Stimulated activated CD8-positive, alpha-beta memory T cell treated with anti-CD3 and anti-CD28 coated beads, Interleukin-15, amount 100 ng/mL, for 4 hours (primary cell): ENCODE measurements at places on chromosomes 5 and 9.

DNA sequence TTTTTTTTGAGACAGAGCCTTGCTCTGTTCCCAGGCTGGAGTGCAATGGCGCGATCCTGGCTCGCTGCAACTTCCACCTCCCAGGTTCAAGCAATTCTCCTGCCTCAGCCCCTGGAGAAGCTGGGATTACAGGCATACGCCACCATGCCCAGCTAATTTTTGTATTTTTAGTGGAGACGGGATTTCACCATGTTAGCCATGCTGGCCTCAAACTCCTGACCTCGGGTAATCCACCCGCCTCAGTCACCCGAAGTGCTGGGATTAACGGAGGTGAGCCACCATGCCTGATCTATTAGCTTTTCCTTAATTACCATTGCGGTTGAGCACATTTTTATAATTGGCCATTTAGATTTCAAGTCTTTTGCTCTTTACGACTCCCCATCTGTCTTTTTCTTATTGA lies 2.9 kb upstream of the FLT4 start:
- no peak for DNase-seq

DNA sequence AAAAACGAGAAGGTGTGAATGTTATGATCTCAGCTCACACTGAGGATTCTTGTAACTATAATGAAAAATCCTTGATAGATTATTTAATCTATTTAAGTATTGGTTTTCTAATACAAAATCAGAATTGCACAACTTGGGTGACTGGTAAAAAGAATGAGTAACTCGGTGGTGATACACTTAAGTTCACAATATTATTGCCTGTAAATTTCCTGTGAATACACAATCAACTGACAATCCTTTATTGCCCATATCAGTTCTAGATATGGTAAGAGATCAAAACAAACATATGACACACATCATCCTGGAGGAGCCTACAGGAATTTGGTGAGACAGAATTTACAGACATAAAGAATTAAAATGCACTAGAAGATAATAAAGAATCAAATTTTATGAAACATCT lies 14.1 kb upstream of the LURAP1L start:
- no peak for DNase-seq

DNA sequence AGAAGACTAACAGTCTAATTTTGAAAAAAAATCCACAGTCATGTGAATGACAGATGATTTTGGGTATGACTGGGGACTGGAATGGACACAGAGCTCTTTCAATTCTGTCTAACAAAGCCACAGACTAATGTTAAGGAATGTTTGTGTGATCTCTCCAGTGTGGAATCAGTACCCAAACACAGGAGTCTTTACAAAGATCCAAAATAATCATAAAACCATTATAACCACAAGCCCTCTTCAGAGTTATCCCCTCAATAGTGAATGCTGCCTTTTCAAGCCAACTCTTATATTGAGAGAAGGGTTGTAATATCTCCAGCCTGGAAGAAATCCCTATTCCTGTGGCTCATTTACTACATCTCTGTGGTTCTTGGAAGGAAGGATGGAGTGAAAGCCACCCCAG lies 552.0 kb upstream of the CLINT1 start:
- no peak for DNase-seq

DNA sequence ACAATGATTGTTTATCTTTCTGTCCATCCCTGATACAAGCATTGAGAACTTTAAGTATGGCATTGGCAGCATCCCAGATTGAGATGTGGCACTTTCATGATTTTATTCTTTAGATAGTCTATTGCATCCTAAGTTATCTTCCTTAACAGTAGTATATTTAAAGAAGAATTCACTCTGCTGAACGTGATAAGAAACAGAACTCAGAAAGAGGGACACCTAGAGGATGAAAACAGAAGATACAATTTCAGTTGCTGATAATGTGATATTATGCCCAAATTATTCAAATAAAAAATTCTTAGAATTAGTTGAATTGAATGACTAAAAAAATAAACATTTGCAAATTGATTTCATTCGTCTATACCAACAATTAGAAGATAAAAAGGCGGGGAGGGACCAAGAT lies 218.1 kb upstream of the DMRTA1 start:
- DNase-seq, result no peak

DNA sequence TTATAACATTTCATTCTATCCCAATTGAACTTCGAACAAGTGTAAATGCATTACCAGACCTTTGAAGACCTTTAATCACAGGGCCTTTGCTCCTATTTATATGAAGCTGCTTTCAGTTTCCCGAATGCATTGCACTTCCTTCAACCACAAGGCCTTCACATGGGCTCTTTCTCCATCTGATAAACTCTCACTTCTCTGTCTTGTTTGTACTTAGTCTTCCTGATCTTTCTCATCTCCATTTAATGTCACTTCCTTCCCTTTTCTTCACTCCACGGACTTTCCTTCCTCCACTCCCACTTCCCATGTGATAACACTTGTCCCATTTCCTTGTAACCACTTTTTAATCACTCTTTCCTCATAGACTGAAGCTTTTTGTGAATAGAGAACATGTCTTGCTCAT lies 74.3 kb upstream of the TNC start:
- no peak for DNase-seq

DNA sequence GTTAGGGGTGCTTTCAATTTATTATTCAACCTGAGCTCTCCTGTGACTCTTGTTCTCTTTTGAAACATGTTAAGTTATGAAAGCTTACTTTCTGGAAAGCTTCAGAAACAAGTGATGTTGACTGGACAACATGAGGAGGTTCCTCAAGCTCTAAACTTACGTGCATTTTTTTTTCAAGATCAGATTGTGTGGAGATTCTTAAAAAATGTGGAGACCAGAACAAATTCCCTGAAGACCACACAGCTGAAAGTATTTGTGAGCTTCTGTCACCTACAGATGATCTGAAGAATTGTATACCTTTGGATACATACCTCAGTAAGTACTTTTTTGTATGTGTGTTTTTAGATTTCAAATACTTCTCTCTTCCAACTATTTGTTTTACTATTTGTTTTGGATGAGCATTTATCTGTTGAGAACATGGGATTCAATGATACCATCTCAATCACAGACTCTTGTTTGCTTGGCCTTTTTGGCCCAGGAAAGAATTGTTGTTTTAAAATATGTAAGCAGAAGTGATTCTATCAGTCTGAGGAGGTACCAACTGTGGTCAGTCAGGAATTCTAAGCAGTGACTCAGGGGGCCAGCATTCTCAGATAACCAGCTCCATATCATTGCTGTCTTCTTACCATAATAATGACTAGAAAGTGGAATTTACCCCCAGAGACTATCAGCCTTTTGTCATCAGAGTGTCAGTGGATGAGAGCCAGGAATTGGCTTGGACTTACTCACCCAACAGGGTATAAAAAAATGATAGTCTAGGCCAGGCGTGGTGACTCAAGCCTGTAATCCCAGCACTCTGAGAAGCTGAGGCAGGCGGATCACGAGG lies 34.4 kb upstream of the GLIPR2 start:
- DNase-seq, result no peak

DNA sequence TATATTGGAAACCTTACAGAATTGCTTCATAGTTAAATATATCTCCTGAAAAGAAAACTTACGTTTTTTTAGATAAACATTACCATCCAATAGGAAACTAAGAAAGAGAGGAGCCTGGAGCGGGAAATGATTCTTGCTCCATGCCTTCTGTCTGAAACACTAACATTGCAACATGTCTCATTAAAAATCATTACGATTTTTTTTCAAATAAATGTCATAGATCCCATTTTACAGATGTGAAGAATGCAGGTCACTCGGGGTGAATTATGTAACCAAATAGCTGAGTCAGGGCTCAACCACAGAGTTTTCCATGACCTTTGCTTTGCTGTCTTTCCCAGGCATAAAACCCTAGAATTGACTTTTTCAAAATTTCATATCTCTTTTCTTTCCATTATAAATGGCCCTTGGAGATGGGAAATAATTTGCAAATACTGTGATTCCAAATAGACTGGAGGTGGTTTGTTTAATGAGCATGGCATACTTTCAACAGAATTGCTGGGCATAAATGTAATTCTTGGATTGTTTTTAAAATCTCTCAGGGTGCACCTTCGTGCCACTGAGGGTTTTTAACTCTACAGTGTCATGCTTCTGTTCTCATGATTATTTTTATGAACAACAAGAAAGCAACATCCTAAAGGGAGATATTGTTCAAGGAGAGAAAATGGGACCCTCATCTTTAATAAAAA lies 302.8 kb downstream of the EBF1 start:
- no peak for DNase-seq

DNA sequence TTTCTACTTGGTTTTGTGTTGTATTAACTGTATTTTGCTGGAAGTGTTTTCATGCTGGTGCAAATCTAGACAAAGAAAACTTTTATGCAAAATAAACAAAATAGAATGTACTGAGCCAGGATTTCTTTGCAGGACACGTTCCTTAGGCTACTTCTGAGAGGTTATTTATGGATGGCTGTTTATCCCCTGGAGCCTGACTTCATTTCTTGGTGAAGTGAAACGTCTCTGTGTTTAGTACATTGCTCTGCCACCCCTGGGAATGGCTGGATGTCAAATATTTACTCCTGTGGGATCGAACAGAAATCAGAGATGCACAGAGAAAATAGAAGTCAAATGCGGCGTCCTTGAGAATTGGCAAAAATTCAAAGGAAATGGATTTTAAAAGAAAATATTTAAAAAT lies 327.1 kb upstream of the MPDZ start:
- no peak for DNase-seq

DNA sequence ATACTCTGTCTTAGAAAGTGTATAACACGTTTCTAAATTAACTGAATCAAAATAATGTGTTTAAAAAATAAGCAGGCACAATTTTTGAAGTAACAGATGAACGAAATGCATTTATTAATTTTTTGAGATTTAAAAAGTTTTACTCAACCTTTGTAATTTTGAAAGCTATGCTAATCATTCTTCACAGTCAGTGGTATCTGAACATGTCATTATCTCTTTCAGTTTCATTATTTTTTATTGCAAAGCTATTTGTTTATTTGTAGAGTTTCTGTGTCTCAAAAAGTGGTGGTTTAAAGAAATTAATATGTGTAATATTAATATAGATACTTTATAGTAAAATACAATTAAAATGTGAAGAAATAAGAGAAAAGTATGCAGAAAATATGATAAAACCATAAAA lies 11.2 kb downstream of the CHSY3 start:
- no peak for DNase-seq

GRCh38 chr5:115770466-115770865 lies 46.0 kb downstream of the CDO1 start:
- DNase-seq, result no peak

DNA sequence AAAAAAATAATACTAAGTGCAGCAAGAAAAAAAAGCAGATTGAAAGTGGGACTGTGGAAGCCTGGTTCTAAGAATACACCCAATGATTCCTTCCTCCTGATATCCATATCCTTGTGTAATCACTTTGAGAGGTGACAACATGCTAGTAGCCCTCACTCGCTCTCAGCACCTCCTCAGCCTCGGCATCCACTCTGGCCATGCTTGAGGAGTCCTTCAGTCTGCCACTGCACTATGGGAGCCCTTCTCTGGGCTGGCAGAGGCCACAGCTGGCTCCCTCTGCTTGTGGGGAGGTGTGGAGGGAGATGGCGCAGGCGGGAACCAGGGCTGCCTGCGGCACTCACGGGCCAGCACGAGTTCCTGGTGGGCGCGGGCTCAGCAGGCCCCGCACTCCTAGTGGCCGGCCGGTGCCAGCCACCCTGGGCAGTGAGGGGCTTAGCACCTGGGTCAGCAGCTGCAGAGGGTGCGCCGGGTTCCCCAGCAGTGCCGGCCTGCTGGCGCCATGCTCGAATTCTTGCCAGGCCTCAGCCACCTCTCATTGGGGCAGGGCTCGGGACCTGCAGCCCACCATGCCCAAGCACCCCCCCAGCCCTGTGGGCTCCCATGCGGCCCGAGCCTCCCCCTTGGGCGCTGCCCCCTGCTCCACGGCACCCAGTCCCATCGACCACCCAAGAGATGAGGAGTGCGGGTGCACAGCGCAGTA lies 24.5 kb upstream of the SELENOP start:
- DNase-seq, result no peak

DNA sequence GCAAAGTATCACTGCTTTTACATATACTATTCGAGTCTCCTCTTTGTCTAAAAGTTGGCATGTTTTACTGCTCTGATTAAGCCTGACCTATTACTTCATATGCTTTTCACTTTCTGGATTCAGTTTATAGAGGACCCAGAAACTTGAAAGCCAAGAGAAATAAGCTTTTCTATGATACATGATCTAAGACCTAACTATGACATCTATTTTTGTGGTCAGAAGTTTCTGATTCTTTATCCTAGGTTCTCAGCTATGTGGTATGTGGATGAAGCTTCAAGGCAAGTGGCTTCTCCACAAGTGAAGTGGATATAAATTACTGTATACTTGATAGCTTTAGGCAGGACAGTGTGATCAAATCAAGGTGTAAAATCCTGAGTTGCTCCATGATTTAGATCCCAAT lies 6.3 kb downstream of the EDIL3 start:
- no peak for DNase-seq

- DNase-seq, result no peak
Measured at GRCh38 chr9:21856301-21857094, 54.1 kb downstream of the MTAP start.

DNA sequence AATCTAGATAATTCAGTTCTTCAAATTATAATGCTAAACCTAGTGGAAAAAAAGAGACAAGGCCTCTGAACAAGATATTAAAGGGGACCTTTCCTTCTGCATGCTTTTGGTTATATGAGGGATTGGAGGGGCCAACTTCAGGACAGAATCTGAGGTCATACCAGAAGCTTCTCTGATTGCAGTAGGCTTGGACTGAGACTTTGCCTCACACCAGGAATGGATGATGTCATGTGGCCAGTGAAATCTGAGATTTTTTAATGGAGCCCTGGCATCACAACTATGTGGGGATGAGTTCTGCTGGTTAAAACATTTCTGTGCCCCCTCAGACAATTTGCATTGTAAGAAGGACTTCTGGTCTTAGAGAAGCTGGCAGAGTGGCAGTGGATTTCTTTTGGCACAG lies 88.6 kb downstream of the ANGPTL2 start:
- DNase-seq, result no peak

GRCh38 chr5:174612686-174613085 lies 111.7 kb upstream of the MSX2 start:
- DNase-seq, result no peak

GRCh38 chr5:36734422-36734821 lies 128.0 kb downstream of the SLC1A3 start:
- DNase-seq, result no peak

DNA sequence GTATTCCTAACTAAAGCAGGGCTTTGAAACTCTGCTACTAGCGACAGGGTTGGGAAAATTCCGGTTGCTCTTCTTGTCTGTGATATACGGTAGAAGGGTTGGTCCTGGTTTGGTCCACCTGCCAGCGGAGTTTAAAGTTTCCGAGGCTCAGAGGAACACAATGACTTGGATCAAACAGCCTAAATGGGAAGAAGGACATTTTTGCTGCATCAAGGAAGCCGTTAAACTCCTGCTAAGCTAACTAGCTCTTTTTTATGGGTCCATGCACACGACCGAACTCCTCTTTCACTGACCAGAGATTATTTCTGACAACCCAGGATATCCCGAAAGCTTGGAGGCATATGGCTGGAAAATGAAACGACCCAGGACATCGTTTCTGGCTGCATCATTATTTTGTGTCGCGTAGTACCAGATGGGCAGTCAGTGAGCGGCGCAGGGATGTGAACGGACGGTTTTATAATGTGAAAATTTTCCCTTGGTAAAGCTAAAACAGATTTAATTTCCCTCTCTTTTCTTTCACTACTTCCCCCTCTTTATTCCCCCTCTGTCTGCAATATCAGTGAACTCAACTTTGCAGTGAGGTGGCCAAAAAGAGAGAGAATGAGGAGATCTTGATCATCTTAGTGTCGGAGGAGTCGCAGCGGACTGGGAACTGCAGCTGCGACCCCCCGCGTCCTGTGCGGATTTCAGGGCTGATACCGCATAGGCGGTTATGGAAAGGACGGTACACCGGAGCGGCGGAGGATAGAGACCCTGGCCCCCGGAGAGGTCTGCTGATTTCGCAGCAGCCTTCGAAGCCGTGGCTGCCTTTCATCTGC lies at the start of gene LURAP1L:
Gene LURAP1L, plus strand, starts transcription at position 160 of the 818 bp plus-strand sequence. CDS start 696 bp downstream, outside the sequence.
- no peak for DNase-seq
